ENCODE measurements at places on chromosomes 4 and X.

DNA sequence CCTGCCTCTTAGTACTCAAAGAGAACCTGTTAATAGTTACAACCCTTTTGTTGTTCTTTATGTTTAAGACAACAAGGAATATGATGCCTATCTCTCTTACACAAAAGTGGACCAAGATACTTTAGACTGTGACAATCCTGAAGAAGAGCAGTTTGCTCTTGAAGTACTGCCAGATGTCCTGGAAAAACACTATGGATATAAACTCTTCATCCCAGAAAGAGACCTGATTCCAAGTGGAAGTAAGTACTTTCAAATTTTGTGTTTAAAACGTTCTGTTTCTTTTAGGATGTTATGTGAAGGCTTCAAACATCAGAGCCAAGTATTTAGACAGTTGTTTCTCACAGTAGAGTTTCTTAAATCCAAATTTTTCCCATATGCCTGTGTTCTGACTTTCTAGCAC, 67.2 kb upstream of the NRK start:
- no peak for DNase-seq

- no peak for DNase-seq
These were observed 9.3 kb downstream of the ZNF185 start for GRCh38 chrX:152907084-152907651.

- no peak for DNase-seq
These were observed 20.4 kb downstream of the USP46 start for GRCh38 chr4:52638717-52639116.

GRCh38 chr4:7654550-7655445, 220.1 kb upstream of the PSAPL1 start:
- DNase-seq = no peak

DNA sequence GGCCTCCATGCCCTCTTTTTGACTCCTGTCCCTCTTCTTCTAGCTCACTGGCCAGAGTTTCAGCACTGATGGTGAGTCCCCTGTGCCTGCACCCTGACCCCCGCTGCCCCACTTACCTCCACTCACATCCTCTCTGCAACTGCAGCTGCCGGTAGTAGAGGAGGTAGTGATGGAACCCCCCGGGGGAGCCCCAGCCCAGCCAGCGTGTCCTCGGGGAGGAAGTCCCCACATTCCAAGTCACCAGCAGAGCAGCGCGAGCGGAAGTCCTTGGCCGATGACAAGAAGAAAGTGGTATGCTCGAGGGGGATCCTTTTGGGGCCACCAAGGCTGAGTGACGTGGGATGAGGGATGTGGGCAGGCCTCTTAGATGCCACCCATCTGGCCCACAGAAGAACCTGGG, 5.8 kb downstream of the ARAF start:
- DNase-seq = no peak

GRCh38 chr4:122131562-122132157, 20.5 kb upstream of the BLTP1 start:
- DNase-seq = no peak

GRCh38 chr4:181909368-181909767, 333.8 kb upstream of the TENM3 start:
- no peak for DNase-seq

DNA sequence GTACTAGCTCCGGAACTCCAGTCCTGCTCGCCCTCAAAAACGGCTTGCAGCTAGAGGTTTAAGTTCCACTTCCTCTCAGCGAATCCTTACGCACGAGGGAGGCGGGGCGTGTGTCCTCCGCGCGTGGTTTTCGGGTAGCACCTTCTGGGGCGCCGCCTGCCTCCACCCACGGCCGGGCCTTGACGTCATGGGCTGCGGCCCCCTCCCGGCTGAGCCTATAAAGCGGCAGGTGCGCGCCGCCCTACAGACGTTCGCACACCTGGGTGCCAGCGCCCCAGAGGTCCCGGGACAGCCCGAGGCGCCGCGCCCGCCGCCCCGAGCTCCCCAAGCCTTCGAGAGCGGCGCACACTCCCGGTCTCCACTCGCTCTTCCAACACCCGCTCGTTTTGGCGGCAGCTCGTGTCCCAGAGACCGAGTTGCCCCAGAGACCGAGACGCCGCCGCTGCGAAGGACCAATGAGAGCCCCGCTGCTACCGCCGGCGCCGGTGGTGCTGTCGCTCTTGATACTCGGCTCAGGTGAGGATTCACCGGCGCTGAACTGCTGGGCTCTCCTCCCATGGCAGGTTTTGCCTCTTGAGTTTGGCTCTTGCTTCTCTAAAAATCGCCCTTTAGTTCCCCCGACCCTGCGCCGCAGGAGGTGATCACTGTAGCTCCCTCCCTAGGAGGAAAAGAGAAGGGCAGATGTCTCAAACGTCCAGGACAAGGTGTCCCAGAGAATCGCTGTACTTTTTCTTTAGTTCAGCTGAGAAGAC, at the start of gene AREG:
AREG (plus strand) TSS at position 246 of the 752 bp plus-strand sequence; CDS start at position 456, 210 bp downstream.
- peak; percentile 88 for DNase-seq

DNA sequence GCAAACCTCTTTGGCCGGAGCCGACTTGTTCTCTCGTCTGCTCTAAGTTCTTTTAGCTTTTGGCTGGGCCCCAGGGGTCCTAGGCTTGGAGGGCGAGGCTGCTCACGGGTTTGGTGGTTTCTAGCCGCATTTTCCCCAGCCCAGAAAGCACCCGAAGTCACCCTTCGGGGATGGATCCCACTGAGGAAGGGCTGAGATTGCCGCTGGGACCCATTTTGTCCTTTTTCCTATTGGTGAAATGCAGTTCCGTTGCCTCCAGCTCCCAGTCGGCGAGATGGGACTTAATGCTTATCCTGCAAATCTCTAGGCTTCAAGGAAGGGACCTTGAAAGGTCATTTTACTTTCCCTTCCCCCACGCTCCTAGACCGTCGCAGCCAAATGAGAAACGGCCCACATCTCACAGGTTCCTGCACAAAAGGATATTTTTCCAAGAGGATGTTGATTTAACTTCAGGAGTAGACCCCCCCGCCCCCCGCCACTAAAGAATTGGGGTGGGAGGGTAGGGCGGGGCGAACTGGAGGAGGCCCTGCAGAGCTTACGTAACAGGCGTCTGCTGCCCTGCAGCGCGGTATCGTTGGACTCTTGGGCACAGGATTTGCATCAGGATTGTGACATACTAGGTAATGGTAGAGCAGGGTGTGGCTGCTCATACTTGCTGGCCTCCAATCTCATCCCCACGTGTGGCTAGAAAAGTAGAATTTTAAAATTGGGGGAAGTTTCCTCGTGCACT, 564 bp downstream of the PGK1 start:
- peak; percentile 4 for DNase-seq

DNA sequence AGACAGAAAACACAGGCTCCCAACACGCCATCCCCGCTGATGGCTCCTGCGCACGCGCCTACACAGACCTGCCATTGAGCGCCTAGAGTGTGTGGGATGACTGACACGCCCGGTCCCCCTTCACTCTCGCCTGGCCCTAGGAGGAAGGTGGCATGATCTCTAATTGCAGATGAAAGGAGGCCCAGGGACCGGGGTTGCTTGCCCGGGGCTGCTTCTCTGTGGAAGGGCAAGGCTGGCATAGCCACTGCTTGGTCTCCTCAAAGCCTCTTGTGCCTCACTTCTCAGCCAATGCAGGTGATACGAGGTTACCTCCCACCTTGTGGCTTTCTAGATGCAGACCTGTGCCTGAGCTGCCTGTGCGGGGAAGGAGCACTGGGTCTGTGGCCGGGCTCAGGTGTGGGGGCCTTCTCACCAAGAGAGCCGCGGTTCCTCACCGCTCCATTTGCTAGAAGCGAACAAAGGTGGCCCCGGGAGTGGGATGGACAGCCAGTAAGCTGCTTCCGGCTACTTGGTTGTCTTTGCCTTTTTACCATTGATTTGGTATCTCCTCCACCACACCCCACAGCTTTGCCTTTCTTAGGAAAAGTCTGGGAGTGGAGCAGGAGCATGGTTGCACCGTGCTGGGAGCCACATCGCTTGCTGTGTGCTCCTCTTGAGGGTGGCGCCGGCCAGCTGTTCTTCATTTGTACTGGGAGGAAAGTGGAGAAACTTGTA, 47.0 kb downstream of the TBC1D14 start:
- no peak for DNase-seq

- no peak for DNase-seq
These were observed 6.1 kb downstream of the LAGE3 start for GRCh38 chrX:154472685-154473632.

DNA sequence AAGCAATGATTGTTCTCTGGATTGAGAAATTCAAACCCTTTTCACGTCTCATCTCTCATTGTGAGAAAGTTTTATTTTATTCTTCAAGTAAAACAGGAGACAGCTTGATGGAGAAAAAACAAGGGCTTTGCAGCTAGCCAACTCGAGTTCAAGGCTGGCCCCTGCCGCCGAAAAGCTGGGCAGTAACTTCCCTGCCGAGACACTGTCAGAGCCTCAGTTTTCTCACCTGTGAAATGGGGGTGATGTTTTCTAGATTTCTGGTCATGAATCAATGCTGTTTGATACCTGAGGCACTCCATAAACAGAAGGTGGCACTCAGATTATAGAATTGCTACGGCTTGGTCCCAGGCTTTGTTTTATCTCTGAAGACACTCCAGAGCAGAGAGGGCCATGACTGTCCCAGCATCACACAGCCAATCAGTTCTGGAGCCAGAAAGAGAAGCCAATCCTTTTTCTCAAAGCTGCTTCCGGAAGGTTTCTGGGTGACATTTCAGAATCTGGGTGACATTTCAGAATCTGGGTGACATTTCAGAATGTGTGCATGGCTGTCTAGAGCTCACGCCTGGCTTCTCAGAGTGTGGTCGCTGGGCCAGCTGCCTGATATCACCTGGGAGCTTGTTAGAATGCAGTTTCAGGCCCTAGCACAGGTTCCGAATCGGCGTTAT, 33.2 kb downstream of the HMX1 start:
- DNase-seq = no peak

- DNase-seq = no peak
These were observed 7.6 kb downstream of the SFRP2 start for GRCh38 chr4:153781280-153781679.

- DNase-seq = no peak
These were observed 289.7 kb downstream of the DKK2 start for GRCh38 chr4:106746451-106746850.

DNA sequence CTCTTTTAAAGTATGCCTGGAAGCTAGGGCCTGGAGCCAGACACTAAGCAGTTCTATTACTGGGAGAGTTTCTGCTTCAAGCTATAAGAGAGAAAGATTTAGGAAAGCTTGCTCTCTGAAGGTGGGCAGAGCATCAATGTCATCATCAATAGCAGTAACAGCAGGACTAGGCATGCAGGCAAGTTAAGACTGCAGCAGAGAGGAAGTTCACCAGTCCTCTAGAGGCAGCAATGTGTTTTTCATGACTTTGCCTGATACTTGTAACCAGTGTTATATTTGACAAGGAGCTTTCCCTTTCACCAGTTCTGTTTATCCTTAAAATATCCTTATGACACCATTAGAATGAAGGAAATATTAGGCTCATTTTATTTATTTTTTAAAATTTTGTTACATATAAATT, 237.9 kb downstream of the KCTD8 start:
- DNase-seq = no peak

GRCh38 chrX:69232945-69233344, 67.7 kb upstream of the PJA1 start:
- DNase-seq = no peak

- DNase-seq = no peak
These were observed 309.2 kb upstream of the EMCN start for GRCh38 chr4:100826808-100827548.

DNA sequence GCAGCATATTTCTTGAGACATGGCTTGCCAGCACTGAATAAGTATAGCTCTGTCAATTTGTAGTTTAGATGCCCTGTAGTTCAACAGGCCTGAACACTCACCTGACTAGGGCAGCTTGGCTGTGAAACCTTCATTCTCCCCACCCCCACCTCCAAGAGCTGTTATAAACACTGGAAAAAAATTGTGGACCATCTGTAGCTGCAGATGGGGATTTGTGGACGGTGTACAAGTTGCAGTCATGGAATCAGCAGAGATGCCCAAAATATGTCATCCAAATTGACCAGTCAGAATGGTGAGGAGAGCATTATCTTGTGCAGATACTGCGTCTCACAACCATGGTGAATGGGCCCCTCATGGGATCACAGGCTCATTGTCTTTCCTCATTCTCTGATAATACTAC, 76.2 kb upstream of the PAQR3 start:
- DNase-seq = no peak

- no peak for DNase-seq
These were observed 1120.7 kb downstream of the FAT4 start for GRCh38 chr4:126435491-126435890.

- no peak for DNase-seq
These were observed 1296.1 kb upstream of the PCDH7 start for GRCh38 chr4:29423836-29424721.

GRCh38 chrX:47191331-47191730, 2.3 kb upstream of the UBA1 start:
- DNase-seq = peak; percentile 39

GRCh38 chr4:29311247-29311646, 1408.9 kb upstream of the PCDH7 start:
- DNase-seq = no peak

DNA sequence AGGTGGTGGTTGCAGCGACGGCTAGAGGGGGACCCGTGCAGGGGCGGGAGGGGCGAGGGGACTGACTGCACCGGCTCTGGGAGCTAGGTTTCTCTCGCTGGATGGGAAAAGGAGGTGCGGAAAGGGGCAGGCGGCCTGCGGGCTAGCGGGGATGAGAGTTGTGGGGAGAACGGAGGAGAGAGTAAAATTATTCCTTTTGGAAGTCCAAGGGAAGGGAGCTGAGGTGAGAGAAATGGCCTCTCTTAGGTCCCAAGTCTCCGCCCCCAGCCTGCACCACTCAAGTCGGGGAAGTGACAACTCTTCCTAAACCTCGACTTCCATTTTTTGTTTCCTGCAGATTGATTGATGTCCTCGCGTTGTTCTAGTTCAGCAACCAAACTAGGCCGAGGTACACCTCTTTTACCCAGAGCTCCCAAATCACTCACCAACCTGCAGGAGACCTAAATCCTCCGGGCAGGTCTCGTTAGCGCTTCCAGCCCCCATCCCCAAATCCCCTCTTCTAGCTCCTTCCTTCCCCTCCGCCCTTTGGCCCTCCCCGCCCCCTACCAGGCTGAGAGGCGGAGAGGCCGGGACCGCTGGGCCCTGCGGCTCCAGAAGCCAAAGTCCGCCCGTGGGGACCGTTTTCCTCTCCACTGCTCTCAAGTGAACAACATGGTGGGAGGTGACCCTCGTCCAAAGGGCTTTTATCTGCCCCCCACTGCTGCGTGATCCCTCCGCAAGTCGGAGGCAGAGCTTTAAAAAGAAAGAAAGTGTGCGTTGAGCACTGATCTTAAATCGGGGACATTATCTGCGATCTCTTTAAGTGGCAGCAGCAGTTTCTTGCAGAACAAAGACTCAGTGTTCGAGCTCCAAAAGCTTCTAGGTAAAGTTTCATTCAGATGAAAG, 7.3 kb downstream of the PITX2 start:
- DNase-seq = no peak

DNA sequence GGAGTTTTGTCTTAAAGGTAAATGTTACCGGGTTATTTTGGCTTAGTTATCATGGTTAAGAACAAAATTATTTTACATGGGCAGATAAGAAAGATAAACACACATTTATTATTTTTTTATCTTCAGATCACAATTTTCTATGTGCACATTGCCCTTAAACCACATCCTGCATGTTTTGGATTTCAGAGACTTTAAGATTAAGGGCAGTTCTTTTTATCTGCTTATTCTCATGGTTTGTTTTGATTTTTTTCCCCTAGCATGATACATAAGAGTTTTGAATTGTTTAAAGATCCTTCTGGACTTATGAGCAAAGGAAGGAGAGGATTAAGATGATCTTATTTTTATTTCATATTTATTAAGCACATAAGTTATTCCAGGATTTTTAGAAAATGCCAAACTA, 190.1 kb upstream of the BMP3 start:
- no peak for DNase-seq

Data from stimulated activated CD8-positive, alpha-beta memory T cell treated with anti-CD3 and anti-CD28 coated beads, Interleukin-12 subunit alpha, Interleukin-12 subunit beta, amount 100 ng/mL, for 4 hours (primary cell).